ENCODE measurements at places on chromosomes 4 and X. TPM values are rescaled to one million over a fixed set of nuclear protein-coding genes. Genes with fewer than 3 reads are reported as not detected.

GRCh38 chr4:125316401-125316790 lies 1.6 kb downstream of the FAT4 start:
- peaks cover 43% of the 10 kb centered on the region for H3K4me1 ChIP-seq
- peak overlapping the region; percentile 92 for H3K27ac ChIP-seq
- no peaks in the 10 kb centered on the region for H3K27me3 ChIP-seq
- peak overlapping the region; percentile 66 for H3K4me3 ChIP-seq
- no peaks in the 10 kb centered on the region for H3K36me3 ChIP-seq

DNA sequence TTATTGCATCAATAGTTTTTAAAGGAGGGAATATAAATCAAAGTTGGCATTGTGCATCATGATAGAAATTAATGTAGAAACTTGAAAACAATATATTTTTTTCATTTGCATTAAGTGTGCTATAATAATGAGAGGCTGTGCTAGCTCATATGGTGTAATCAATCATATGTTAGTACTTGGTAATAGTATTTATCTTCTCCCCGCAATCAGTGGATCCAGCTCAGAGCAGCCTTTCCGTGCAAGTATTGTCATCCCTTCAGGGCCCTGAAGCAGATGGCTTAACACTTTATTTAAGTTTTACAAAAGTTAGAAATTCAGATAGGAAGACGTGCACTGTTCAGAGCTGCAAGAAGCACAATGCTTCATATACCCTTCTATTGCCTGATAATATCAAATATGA lies 616.3 kb upstream of the ATOH1 start:
- DNase-seq, result no peak
- H3K27me3 ChIP-seq, result no peaks in the 10 kb centered on the region
- no peaks in the 10 kb centered on the region for H3K36me3 ChIP-seq
- no peak overlapping the region for H3K27ac ChIP-seq
- H3K4me1 ChIP-seq, result no peaks in the 10 kb centered on the region
- H3K4me3 ChIP-seq, result no peak overlapping the region

DNA sequence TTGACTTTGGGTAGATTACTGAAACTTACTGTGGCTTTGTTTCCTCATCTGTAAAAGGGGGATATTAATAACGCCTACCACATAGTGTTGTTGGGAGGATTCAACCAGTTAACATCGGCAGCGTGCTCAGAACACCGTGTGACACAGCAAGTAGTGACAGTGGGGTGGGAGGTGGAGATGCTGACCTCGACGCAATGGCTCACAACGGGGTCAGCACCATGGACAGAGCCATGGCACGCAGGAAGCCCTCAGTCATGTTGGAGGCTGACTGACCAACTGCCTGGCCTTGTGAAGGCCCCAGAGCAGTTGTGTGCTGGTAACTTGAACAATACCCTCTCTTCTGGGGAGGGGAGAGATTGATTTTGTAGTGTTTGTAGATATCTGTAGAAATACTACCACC lies 93.2 kb downstream of the WFS1 start:
- no peak for DNase-seq
- H3K4me1 ChIP-seq, result no peaks in the 10 kb centered on the region
- no peaks in the 10 kb centered on the region for H3K27me3 ChIP-seq
- H3K36me3 ChIP-seq, result no peaks in the 10 kb centered on the region
- no peak overlapping the region for H3K27ac ChIP-seq

GRCh38 chr4:112649055-112649408 lies 12.1 kb downstream of the LARP7 start:
- no peak for DNase-seq
- no peak overlapping the region for H3K4me3 ChIP-seq
- H3K36me3 ChIP-seq, result peaks cover 92% of the 10 kb centered on the region
- no peak overlapping the region for H3K27ac ChIP-seq
- H3K27me3 ChIP-seq, result no peaks in the 10 kb centered on the region

- DNase-seq, result peak; percentile 79
- H3K36me3 ChIP-seq, result peaks cover 35% of the 10 kb centered on the region
- no peaks in the 10 kb centered on the region for H3K27me3 ChIP-seq
Observed at GRCh38 chrX:2489446-2490445, 11.0 kb downstream of the DHRSX start.

GRCh38 chr4:77104791-77105540 lies 29.2 kb upstream of the CCNI start:
- peaks cover 14% of the 10 kb centered on the region for H3K4me1 ChIP-seq
- peak; percentile 49 for DNase-seq
- no peaks in the 10 kb centered on the region for H3K27me3 ChIP-seq
- no peak overlapping the region for H3K27ac ChIP-seq
- peak overlapping the region; percentile 2 for H3K4me3 ChIP-seq
- H3K36me3 ChIP-seq, result no peaks in the 10 kb centered on the region

DNA sequence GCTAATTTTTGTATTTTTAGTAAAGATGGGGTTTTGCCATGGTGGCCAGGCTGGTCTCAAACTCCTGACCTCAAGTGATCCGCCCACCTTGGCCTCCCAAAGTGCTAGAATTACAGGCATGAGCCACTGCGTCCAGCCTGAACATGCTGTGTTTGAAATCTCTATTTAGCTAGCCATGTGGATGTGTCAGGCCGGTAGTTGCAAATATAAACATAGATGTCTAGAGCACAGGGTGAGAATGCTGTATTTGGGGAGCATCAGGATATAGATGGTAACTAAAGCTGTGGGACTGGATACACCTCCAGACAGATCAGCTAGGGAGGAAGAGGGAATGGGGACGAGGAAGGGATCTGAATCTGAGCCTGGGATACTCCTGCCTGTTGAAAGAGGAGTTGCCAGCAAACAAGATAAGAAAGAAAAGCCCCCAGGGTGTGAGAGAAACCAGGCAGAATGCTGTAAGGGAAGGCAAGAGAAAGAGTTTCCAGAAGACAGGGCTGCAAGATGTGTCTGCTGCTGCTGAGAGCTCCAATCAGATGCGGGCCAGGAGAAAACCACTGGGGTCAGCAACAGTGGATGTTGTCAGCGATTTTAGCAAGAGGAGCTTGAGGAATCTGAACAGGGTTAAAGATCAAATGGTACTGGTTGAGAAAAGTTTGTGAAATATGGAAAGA lies 177.4 kb downstream of the PALLD start:
- no peak overlapping the region for H3K27ac ChIP-seq
- no peak for DNase-seq
- no peak overlapping the region for H3K4me3 ChIP-seq
- no peaks in the 10 kb centered on the region for H3K27me3 ChIP-seq
- H3K36me3 ChIP-seq, result no peaks in the 10 kb centered on the region

GRCh38 chrX:111917591-111917990 lies 41.6 kb downstream of the TRPC5OS start:
- no peak for DNase-seq
- no peak overlapping the region for H3K4me3 ChIP-seq
- no peaks in the 10 kb centered on the region for H3K4me1 ChIP-seq
- no peaks in the 10 kb centered on the region for H3K27me3 ChIP-seq
- H3K36me3 ChIP-seq, result no peaks in the 10 kb centered on the region

DKC1 gene
- 24.1 TPM for total RNA-seq

MTCP1 gene
- 9.4 TPM for total RNA-seq

SSX1 gene
- not detected for total RNA-seq

GCNA gene
- 1.1 TPM for total RNA-seq

DOCK11 gene
- total RNA-seq, result 41.2 TPM
